ENCODE measurements at places on chromosomes 3 and 15. TPM values are rescaled to one million over a fixed set of nuclear protein-coding genes. Genes with fewer than 3 reads are reported as not detected.

GOLGA8N gene
- total RNA-seq: 15.7 TPM

DNA sequence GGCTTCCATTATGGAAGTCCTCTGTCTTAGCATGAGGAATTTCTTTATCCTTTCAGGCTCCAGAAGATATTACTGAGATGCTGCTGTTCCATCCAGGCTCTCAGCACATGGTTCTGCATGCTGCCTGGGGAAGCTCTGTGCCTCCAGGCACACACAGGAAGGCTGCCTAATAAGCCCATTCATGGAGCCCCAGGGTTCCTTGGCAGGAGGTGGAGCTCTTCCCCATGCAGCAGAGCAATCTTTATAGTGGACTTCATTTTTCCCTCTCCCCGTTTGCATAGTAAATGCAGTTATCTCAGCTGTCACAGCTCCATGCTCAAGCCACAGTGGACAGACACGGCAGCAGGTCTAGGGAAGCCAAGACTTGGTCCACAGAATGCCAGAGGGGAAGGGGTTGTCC lies 57.6 kb downstream of the BOC start:
- H3K27me3 ChIP-seq: no peaks in the 10 kb centered on the region
- no peak for DNase-seq
- H3K36me3 ChIP-seq: no peaks in the 10 kb centered on the region
- H3K27ac ChIP-seq: no peak overlapping the region
- H3K4me1 ChIP-seq: no peaks in the 10 kb centered on the region
- no peak overlapping the region for H3K4me3 ChIP-seq

- H3K27me3 ChIP-seq: no peaks in the 10 kb centered on the region
- H3K4me1 ChIP-seq: no peaks in the 10 kb centered on the region
- no peak for DNase-seq
- no peaks in the 10 kb centered on the region for H3K36me3 ChIP-seq
- H3K4me3 ChIP-seq: no peak overlapping the region
Measured at GRCh38 chr15:88299497-88299896, 43.0 kb upstream of the NTRK3 start.

EPHB3 gene
- 10.6 TPM for total RNA-seq

GOLGA6D gene
- 0.07 TPM for total RNA-seq

DNA sequence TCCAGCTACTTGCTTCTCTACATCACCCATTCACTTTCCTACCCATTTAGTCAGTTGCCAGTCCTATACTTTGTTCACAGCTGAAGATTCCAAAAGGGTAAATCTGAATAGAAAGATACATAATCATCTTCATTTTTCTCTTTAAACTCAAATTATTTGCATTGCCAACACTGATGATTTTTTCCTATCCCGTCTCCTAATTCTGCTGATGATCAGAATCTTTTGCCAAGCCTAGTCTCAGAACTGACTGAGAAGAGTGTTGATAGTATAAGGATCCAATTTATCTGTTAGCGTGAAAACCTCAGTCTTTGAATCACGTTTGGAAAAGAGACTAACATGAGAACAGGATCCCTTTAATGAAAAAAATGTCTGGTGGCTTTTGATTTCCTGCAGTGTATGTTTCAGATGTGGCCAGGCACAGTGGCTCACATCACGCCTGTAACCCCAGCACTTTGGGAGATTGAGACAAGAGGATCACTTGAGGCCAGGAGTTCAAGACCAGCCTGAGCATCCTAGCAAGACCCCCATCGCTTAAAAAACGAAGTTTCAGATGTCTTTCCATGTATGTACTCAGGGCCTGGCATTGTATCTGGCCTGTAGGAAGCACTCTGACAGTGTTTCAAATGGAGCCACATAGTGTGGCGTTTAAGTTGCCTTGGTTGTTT lies 169.4 kb downstream of the KLHL25 start:
- H3K27ac ChIP-seq: no peak overlapping the region
- DNase-seq: no peak
- no peaks in the 10 kb centered on the region for H3K27me3 ChIP-seq
- no peaks in the 10 kb centered on the region for H3K36me3 ChIP-seq

GRCh38 chr3:195892105-195893043 lies 16.0 kb downstream of the TNK2 start:
- H3K36me3 ChIP-seq: no peaks in the 10 kb centered on the region
- peaks cover 14% of the 10 kb centered on the region for H3K4me1 ChIP-seq
- no peak overlapping the region for H3K27ac ChIP-seq
- H3K4me3 ChIP-seq: no peak overlapping the region

DNA sequence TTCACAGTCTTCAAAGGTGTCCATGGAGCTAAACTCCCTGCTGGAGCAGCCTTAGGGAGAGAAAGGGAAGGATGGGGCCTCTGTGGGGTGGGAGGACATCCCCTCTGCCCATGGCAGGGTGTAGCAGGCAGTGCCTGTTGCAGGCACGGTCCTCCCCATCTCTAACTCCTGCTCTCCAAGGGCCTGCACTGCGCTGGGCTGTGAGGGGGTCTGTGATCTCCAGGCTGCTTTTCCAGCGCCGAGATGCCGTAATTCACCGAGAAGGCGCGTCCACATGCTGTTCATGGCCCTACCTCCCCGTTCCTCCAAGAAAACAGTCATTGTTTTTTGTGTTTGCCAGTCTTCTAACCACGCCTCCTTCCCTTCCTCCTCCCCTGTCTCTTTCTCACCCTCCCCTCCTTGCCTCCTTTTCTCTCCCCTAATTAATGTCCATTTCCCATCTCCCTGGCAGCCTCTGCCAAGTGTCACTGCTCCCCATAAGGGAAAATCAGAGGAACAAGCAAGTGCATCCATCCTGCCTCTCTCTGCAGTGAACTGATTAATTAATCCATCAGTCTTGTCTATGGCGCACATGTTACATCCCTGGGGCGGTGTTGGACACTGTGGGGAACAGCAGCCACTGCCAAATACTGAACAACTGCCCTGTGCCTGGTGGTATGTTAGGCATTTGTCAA lies 17.7 kb upstream of the LAMP3 start:
- DNase-seq: no peak
- no peaks in the 10 kb centered on the region for H3K27me3 ChIP-seq
- H3K4me3 ChIP-seq: peak overlapping the region; percentile 39

PRSS50 gene
- 0.23 TPM for total RNA-seq

PRKCI gene
- total RNA-seq: 62.4 TPM

- H3K4me1 ChIP-seq: no peaks in the 10 kb centered on the region
- H3K27me3 ChIP-seq: no peaks in the 10 kb centered on the region
- no peak overlapping the region for H3K4me3 ChIP-seq
- H3K27ac ChIP-seq: no peak overlapping the region
Measured at GRCh38 chr3:175255698-175256097, 396.6 kb downstream of the NAALADL2 start.

GRCh38 chr15:100107606-100108225 lies 234.1 kb downstream of the ADAMTS17 start:
- no peaks in the 10 kb centered on the region for H3K36me3 ChIP-seq
- H3K4me1 ChIP-seq: no peaks in the 10 kb centered on the region
- no peak overlapping the region for H3K4me3 ChIP-seq
- no peaks in the 10 kb centered on the region for H3K27me3 ChIP-seq

DNA sequence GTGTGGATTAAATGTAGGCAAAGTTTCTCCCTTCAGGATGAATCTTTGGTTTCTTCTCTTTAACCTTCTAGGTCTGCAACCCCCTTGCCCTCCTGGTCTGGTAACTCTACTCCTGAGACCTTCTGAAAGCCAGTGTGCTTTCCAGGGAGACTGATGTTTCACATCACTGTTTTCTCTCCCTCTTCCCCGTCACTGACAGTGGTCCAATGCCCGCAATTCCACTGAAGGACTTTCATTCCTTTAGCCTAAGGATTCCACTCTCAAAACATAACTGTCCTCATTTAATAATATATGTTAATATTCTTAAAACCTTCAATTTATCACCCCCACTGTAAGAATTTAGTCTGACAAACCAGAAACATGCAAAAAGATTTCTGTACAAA lies 101.5 kb upstream of the CPNE4 start:
- H3K4me3 ChIP-seq: no peak overlapping the region
- no peaks in the 10 kb centered on the region for H3K36me3 ChIP-seq
- DNase-seq: no peak
- H3K27me3 ChIP-seq: no peaks in the 10 kb centered on the region
- no peaks in the 10 kb centered on the region for H3K4me1 ChIP-seq
- H3K27ac ChIP-seq: no peak overlapping the region

IMPG2 gene
- total RNA-seq: 0.69 TPM

STIMATE gene
- total RNA-seq: 28.0 TPM

DNA sequence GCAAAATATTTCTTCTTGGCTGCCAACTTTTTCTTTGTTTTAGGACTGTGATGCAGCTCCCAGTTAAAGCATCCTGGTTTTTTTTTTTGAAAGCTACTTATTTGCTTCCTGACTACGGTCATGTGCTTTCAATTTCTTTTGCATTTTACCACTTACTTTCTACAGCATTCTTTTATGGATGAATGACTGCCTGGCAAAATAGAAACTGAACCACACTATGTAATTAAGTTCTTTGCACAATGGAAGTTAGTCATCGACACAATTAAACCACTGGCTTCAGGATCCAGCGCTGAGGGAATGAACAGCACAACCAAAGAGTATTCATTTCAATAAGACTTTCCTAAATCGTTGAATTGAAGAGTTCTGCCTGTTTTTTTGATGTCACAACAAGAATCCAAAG lies 82.2 kb upstream of the EPHA3 start:
- no peaks in the 10 kb centered on the region for H3K27me3 ChIP-seq
- no peak for DNase-seq
- no peaks in the 10 kb centered on the region for H3K4me1 ChIP-seq
- no peaks in the 10 kb centered on the region for H3K36me3 ChIP-seq
- H3K27ac ChIP-seq: no peak overlapping the region
- no peak overlapping the region for H3K4me3 ChIP-seq

DNA sequence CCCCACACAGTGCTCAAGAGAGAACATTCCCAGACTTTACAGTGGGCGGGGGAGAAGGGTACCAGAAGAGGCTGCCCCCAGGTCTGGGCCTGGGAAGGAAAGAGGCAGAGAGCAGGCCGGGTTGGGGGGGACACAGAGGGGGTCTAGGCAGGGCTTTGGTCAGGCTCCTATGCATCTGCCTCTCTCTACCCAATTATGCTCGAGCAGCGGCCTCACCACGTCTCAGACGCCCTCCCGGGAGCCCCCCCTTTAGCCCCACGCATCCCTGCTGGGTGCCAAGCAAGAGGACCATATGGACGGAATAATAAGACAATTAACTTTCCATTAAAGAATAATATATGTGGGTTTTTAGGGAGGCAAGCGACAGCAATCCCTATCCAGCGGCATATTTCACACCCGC lies 32.8 kb downstream of the CACNA2D2 start:
- DNase-seq: no peak
- no peaks in the 10 kb centered on the region for H3K4me1 ChIP-seq
- no peak overlapping the region for H3K27ac ChIP-seq
- no peaks in the 10 kb centered on the region for H3K36me3 ChIP-seq
- no peaks in the 10 kb centered on the region for H3K27me3 ChIP-seq

DNA sequence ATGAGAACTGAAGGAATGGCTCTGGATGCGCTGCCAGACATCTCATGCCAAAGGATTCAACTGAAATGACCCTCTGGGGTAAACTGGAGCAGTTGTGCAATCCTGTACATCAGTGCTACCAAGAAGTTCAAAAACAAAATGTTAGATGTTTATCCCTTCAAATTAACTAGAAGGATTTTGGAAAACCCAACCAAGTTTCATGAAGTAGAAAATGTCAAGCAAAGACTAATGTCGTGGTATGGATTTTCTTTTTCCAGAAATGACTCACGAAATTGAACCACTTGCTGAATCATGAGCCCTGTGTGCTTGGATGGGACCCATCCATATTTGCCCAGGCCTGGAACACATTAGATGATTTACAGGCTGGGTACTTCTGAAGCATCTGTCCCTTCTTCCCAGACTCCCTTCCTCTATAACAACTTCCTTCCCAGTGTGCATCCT lies 101.6 kb downstream of the LRTM1 start:
- no peaks in the 10 kb centered on the region for H3K27me3 ChIP-seq
- H3K4me3 ChIP-seq: no peak overlapping the region
- no peaks in the 10 kb centered on the region for H3K36me3 ChIP-seq
- DNase-seq: no peak

- no peak overlapping the region for H3K4me3 ChIP-seq
- H3K36me3 ChIP-seq: no peaks in the 10 kb centered on the region
- no peak overlapping the region for H3K27ac ChIP-seq
- no peaks in the 10 kb centered on the region for H3K27me3 ChIP-seq
- no peaks in the 10 kb centered on the region for H3K4me1 ChIP-seq
Measured at GRCh38 chr3:189334064-189334920, 162.5 kb downstream of the TPRG1 start.

GRCh38 chr3:64539451-64540196 lies 148.2 kb downstream of the ADAMTS9 start:
- no peak overlapping the region for H3K4me3 ChIP-seq
- no peaks in the 10 kb centered on the region for H3K36me3 ChIP-seq

- H3K4me1 ChIP-seq: no peaks in the 10 kb centered on the region
- no peaks in the 10 kb centered on the region for H3K36me3 ChIP-seq
- H3K27ac ChIP-seq: no peak overlapping the region
- H3K27me3 ChIP-seq: no peaks in the 10 kb centered on the region
Measured at GRCh38 chr3:61387817-61388216, 136.6 kb upstream of the FHIT start.

SLC28A2 gene
- total RNA-seq: not detected

DPPA2 gene
- not detected for total RNA-seq

DNA sequence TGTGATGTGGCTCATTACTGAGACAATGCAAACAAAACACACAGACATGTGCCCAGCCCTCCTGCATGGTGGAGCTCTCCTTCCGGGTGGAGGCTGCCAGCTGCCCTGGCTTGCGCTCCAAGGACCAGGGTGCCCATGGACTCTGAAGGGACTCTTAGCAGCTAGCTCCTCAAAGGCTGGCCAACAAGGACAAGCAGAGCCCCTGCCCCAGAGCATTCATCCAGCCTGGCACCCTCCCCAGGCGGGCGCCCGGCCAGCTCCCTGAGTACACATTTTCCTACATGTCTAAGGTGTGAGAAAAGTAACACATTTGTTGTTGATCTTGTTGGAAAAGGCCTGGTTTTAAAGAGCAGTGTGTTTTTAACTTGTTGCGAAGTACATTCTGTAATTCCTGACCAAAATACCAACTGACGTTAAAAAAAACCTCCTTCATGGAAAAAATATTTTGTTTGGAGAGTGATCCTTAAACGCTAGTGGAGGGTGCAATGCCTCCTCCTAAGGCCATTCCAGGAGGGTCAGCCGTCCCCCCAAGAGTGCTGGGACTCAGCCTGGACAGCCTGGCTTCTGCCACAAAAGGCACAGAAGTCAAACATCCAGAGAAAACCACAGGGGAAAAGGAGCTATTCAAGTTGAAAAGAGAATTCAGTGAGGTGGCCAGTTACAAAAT lies 86.9 kb downstream of the KLF15 start:
- H3K27ac ChIP-seq: peak overlapping the region; percentile 76
- H3K27me3 ChIP-seq: no peaks in the 10 kb centered on the region
- peaks cover 13% of the 10 kb centered on the region for H3K4me1 ChIP-seq
- no peaks in the 10 kb centered on the region for H3K36me3 ChIP-seq

PLS1 gene
- 6.9 TPM for total RNA-seq

GRCh38 chr15:89936786-89937265 lies 24.1 kb upstream of the ARPIN start:
- no peak overlapping the region for H3K4me3 ChIP-seq
- no peak for DNase-seq
- no peak overlapping the region for H3K27ac ChIP-seq
- no peaks in the 10 kb centered on the region for H3K4me1 ChIP-seq

All from ovary (tissue), 10 donors.